Sigmoid colon (tissue), 7 donors: ENCODE measurements at places on chromosomes 6 and 20.

DNA sequence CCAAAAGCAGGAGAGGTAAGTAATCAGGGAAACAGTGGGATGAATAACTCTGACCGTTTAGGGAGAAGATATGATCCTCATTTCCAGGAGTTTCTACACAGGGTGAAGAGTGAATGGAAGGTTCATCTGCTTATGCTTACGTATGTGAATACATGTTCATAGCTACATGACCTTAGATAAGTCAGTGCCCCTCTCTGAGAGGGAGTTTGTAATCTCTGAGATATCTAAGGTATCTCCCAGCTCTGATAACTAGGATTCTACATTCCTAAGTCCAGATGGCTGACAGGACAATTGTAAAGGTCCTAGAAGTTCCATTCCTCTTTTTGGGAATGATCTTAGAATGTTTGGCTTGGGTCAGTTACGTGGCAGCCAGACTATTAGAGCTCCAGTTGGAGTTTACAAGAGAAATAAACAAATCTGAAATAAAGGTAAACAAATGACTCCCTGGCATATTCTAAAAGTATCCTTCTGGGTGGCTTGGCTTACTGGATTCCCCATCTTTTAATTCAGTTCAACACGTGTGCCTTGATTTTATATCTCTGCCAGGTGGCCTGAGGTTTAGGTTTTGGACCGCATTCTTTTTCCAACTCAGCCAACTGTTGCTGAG lies 15.8 kb downstream of the PROCR start:
- no peak for DNase-seq

DNA sequence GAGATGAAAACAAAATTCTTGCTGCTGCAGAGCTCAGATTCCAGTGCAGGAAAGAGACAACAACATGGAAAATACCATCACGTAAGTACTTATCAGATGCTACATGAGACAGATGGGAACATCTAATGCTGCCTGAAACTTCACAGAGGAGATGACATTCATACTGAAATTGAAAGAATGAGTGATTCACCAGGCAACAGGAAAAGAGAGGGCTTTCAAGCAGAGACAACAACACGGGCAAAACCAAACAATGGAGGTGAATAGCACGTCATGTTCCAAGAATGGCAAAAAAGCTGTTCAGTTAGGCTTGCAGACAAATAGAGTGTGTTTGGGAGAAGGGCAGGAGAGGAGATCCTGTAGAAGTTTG lies 39.3 kb downstream of the GTF2H5 start:
- no peak for DNase-seq

DNA sequence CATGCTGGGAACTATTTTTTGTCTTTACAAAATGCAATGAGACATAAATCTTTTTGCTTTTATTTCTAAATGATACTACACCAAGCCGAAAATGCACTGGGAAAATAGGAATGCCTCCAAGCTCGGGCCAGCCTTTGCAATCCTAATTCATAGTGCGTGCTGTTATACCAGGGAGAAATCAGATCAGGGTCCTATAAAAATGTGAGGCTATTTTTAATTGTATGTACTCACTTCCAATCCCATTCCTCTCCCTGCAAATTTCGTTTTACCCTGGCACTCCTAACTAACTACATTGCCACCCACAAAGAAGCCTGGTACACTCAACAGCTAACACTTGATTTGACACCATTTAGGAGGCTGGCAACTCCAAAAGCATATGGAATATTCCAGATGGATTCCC lies 350.6 kb upstream of the ZFP64 start:
- no peak for DNase-seq

DNA sequence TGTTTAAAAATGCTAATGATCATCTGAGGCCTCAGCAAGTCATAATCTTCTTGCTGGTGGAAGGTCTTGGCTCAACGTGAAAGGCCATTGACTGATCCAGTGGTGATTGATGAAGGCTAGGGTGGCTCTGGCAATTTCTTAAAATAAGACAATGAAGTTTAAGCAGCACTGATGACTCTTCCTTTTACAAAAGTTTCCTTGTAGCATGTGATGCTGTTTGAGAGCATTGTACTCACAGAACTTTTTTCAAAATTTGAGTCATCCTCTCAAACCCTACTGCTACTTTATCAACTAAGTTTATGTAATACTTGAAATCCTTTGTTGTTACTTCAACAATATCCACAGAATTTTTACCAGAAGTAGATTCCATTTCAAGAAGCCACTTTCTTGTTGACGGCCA lies 382.3 kb downstream of the ESR1 start:
- DNase-seq, result no peak

DNA sequence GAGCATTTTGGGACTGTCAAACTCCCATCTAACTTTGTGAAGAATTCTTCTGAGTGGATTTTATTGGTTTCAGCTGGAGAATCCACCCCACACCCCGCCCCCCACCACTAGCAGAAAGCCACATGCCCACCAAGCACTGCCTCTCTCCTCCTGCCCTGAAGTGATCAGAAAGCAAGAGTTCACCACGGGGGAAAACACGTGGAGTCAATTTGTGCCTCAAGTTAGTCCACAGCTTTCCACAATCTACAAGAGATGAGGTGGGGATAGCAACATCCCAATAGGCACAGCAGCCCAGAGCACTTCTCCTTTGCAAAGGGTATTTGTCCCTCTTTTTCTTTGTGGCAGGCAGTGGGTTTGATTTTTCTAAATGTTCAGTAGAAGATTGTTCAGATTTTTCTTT lies 177.3 kb upstream of the NT5E start:
- no peak for DNase-seq

DNA sequence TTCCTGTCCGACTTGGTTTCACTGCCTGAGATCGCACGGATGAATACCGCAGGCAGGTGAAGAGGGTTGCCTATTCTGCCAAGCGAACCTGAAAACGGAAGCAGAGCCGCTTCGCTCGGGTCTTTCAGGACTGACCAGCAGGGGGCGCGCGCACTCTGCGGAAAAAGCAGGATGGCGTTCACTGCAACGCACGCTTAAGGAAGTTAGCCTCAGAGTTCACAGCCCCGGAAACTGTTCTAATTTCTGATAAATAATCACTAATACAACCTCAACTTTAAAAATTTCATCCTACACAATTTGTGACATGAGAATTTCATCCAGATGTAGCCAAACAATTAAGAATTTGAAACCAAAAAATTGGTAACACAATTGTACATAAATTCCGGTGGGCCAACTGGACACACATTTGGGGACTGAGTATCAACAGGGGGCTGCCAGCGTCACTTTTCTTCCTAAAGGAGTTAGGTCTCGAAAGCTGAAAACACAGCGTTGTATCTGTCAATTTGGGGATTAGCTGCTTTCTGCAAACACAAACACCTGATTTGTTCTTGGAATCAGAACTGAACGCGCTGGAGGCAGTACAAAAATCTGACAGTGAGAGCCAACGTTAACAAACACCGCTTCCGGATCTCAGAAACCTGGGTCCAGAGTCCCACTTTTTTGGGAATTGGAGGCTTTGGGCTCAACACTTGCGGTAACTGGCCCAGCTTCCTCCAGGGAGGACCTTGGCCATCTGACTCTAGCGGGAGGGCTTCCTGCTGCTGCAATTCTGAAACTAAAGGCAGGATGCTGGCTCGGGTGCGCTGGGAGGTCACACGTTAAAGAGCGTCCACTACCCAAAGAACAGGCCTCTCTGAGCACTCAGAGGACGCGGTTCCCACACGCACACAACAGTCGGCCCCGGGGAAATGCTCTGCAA lies 8.8 kb downstream of the PXDC1 start:
- peak; percentile 92 for DNase-seq

DNA sequence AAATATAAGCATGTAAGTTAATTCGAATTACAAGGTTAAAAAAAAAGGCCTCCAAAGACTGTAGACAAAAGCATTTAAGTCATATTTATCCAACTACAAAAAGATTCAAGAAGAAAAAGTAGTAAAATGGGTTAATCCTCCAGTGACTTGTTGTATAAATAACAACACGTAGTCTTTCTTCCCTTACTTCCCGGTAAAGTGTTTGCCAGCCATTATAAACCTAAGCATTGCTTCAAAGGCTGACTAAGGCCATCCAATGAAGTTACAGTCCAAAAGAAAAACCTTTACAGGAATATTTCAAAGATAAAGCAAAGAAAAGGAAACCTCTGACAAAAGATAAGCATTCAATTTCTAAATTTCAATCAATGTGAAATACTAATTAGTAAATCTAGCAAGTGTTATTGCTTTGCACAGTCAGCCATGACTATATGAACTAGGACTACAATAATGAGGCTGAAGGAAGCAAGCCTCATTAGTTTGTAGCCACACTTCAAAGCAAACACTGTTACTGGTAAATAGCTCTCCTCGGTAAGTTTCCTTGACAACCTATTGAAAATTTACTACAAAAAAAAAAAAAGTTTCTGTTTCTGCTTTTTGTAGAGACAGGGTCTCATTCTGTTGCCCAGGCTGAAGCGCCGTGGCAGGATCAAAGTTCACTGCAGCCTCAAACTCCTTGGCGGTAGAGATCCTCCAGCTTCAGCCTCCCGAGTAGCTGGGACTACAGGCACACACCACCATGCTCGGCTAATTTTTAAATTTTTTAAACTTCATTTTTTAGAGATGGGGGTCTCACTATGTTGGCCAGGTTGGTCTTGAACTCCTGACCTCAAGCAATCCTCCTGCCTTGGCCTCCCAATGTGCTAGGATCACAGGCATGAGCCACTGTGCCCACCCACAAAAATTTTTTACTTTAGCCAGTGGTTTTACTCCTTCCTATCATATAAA lies 46.0 kb downstream of the NUDT3 start:
- DNase-seq, result no peak

GRCh38 chr20:3738111-3739053 lies 5.9 kb downstream of the HSPA12B start:
- no peak for DNase-seq

DNA sequence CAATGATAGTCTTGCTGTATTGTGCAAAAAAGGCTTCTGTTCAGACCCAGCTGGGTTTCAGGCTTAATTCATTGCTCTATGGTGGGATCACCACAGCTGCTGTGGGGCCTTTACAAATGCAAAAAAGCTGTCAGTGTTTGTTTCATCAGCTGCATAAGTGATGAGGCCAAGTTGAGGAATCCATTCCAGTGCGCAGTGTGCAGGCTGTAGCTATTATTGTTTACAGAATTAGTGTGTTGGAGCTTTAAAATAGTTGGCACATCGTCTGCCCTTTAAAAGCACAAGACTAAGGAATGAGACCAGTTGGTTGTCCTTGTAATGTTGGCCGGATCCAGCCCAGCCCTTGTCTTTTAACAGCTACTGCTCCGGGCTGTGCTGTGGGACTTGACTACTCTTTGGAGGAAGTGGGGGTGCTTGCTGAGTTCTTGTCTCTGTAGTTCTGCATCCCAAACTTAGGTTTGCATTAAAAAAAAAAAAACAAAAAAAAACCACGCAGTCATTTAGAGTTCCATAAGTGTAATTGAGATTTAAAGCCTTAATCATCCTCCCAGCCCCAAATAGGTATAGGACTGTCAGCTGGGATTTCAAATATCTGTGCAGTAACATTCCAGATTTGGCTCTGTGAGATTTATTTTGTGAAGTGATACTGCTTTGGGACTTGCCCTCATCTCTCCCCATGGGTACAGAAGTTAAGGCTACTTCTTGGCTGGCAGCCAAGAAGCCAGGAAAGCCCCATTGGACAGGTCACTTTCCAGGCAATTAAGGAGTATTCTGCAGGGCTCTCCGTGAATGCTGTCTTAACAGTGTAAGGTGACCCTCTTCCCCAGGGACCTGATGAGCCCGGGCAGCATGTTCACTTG lies 19.3 kb downstream of the JARID2 start:
- DNase-seq, result no peak

- no peak for DNase-seq
These were observed 36.8 kb downstream of the RSPH3 start for GRCh38 chr6:158963020-158963808.

GRCh38 chr6:137202078-137202477 lies 17.1 kb downstream of the IFNGR1 start:
- DNase-seq, result no peak

- DNase-seq, result no peak
These were observed 509.2 kb upstream of the SLC35B3 start for GRCh38 chr6:8944548-8944947.

GRCh38 chr6:158758941-158759479 lies 60.2 kb downstream of the EZR start:
- no peak for DNase-seq

- no peak for DNase-seq
These were observed 60.7 kb upstream of the TULP4 start for GRCh38 chr6:158251565-158251964.

DNA sequence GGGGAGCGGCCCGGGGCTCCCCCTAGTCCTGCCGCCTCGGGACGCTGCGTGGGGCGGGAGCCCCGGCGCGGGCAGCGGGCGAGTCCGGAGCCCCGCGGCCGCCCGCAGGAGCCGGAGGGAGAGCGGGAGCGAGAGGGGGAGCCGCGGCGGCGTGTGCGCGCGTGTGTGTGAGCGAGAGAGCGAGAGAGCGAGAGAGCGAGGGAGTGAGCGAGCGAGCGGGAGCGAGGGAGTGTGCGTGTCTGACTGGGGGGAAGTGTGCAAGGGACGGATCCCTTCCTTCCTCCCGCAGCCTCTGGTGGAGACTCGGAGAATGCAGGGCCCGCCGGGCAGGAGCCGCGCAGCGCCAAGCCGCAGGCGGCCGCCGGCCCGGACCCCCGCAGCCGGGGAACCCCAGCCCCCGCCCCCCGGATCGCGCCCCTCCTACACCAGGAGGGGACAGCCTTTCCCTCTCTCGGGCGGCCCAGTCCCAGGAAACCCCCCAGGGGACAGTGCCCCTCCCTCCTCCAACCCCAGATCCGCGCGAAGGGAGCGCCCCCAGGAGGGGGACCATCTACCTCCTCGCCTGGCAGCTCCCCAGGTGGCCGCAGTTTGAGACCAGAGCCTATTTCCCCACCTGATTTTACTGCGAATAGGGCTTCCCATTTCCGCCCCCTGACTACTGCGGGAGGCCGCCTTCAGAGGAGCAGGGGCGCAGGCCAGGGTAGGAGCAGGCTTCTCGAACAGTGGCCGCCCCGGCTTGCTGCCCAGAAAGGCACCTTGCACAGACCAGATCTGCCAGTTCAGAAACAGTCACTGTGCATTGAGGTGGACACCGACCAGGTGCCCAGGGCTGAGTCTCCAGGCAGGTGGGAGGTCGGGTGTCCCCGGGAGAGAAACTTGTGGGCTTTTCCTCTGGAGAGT lies at the start of gene CDH22:
Gene CDH22, minus strand, starts transcription at position 241 of the 900 bp plus-strand sequence. CDS start 57,204 bp downstream, outside the sequence.
- no peak for DNase-seq

- DNase-seq, result no peak
These were observed 327.8 kb downstream of the TAF4 start for GRCh38 chr20:61737812-61738443.

GRCh38 chr6:113635222-113635986 lies 221.7 kb upstream of the MARCKS start:
- no peak for DNase-seq

GRCh38 chr20:33922224-33922623 lies 71.5 kb upstream of the RALY start:
- DNase-seq, result no peak
